ENCODE measurements at places on chromosomes 12 and 14. TPM values are rescaled to one million over a fixed set of nuclear protein-coding genes. Genes with fewer than 3 reads are reported as not detected.
A peak's percentile ranks its signal among the peaks of the same experiment; 100 is the strongest.

DNA sequence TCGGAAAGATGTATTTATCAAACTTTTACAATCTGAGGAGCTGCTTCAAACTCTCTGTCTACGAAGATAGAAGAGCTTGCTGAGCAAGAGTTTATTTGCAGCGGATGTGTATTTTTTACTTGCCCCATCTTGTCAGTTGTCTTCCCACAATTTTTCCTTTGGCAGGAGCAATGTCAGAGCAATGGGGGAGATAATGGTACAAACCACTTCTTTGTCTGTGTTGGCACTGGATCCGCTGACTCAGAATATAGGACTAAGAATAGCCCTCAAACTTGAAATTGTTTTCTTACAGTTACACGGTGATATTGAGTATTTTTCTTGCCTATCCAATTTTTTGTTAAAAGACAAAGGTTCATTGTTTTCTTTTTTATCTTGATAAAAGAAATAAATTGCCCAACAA lies 27.6 kb downstream of the HELB start:
- DNase-seq: peak; percentile 74

HOXC12 gene
- total RNA-seq: 0.06 TPM

ITGB7 gene
- 1.2 TPM for total RNA-seq

POLE2 gene
- total RNA-seq: 13.4 TPM

DNA sequence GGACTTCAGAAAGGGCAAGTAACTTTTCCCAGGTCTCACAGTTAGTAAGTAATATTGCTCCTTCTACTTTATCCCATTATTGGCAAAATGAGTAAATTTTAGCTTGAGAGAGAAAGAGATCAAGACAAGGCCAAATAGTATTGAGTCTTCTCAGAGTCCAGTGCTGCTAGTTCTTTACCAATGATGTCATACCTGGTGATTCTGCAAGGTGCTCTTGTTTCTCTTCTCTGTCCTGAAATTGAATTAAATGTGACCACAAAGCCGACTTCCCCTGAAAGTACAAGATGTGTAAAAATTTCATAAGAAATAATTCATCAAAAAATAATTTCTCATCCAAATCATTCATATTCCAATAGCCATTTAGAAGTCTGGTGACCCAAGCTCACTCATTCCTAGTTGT lies 97.5 kb upstream of the SINHCAF start:
- DNase-seq: no peak

DNA sequence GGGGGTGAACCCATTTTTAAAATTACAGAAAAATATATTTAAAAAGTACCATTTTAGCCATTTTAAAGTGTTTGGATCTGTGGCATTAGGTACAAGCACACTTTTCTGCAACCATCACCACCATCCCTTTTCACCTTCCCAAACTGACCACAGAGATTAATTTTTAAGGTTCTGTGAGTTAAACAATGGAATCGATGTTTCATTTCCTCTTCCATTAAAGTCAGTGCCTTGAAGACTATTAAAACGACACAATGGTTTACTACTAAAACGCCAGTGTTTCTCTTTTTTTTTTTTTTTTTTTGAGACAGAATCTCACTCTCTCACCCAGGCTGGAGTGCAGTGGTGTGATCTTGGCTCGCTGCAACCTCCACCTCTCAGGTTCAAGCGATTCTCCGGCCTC lies 78.1 kb upstream of the GPR68 start:
- DNase-seq: no peak

SERPINA5 gene
- total RNA-seq: 1,154 TPM

ASIC1 gene
- total RNA-seq: 1.9 TPM

DNA sequence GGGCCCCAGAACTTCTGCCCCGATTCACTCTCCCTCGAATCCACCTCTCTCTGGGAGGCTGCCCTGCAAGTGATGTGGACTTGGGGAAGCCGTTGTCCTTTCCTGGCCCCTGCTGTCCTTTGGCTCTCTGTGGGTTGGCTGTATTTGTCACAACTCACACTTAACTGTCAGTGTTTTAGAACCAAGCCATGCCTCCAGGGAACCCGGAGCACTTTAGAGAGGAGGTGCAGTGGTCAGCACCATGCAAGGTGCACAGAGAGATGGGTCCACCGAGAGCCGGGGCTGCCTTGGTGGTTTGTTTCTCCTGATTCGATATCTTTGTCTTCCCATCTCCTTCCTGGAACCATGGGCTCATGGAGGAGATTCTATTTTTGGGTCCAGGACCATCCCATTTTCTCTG lies 129.5 kb upstream of the RTL1 start:
- DNase-seq: no peak

IFNG gene
- not detected for total RNA-seq

TBC1D30 gene
- 8.3 TPM for total RNA-seq

Data from testis (tissue), 5 donors.